Right lung (tissue), 10 donors: ENCODE measurements at places on chromosomes 2 and 18. TPM values are rescaled to one million over a fixed set of nuclear protein-coding genes. Genes with fewer than 3 reads are reported as not detected.

Gene IL1RN
- 1.2 TPM for polyA plus RNA-seq

Gene GPR55
- 0.17 TPM for polyA plus RNA-seq

Gene VWA3B
- 3.0 TPM for polyA plus RNA-seq

Gene FRZB
- 3.4 TPM for polyA plus RNA-seq

Gene HMSD
- 1.5 TPM for polyA plus RNA-seq

Gene COL4A4
- 9.4 TPM for polyA plus RNA-seq

Gene ANKZF1
- 64.9 TPM for polyA plus RNA-seq

Gene CYP27C1
- polyA plus RNA-seq = 13.0 TPM

Gene SKOR2
- not detected for polyA plus RNA-seq

Gene ZC3H8
- 25.2 TPM for polyA plus RNA-seq

Gene BOK
- 21.5 TPM for polyA plus RNA-seq

Gene PDE6D
- 23.1 TPM for polyA plus RNA-seq

Gene EFEMP1
- polyA plus RNA-seq = 145 TPM

Gene IL1A
- polyA plus RNA-seq = 0.12 TPM

Gene ANKRD30BL
- 0.81 TPM for polyA plus RNA-seq

Gene SULT1C4
- polyA plus RNA-seq = 50.0 TPM

Gene CBLN2
- 24.5 TPM for polyA plus RNA-seq

Gene CCDC85A
- 1.7 TPM for polyA plus RNA-seq

Gene LIMS1
- 73.3 TPM for polyA plus RNA-seq

Gene NYAP2
- 0.25 TPM for polyA plus RNA-seq

Gene HOXD11
- 0.28 TPM for polyA plus RNA-seq

Gene PID1
- polyA plus RNA-seq = 26.4 TPM

Gene LHCGR
- polyA plus RNA-seq = not detected

Gene MYOM1
- 3.3 TPM for polyA plus RNA-seq

Gene TCF23
- 0.13 TPM for polyA plus RNA-seq

Gene IL36A
- not detected for polyA plus RNA-seq

Gene SP9
- polyA plus RNA-seq = not detected

Gene ASB18
- 0.04 TPM for polyA plus RNA-seq

Gene MARCHF7
- polyA plus RNA-seq = 209 TPM

Gene C2orf74
- 20.3 TPM for polyA plus RNA-seq

Gene ALKAL2
- polyA plus RNA-seq = 7.5 TPM

Gene SERPINB11
- not detected for polyA plus RNA-seq

Gene GKN2
- 1.9 TPM for polyA plus RNA-seq

Gene UGT1A9
- not detected for polyA plus RNA-seq

Gene GALNT14
- 5.6 TPM for polyA plus RNA-seq

Gene EPB41L3
- 30.1 TPM for polyA plus RNA-seq

Gene OTX1
- polyA plus RNA-seq = not detected

Gene ELOA2
- polyA plus RNA-seq = not detected

Gene G6PC2
- not detected for polyA plus RNA-seq

Gene CPLX4
- polyA plus RNA-seq = not detected
